ENCODE measurements at places on chromosomes 6 and 20.

GRCh38 chr6:711925-712324 lies 19.0 kb upstream of the EXOC2 start:
- DNase-seq = no peak

- no peak for DNase-seq
Measured at GRCh38 chr6:144063246-144063743, 32.1 kb downstream of the SF3B5 start.

GRCh38 chr6:75250552-75250951 lies 7.0 kb upstream of the COX7A2 start:
- no peak for DNase-seq

- no peak for DNase-seq
Measured at GRCh38 chr6:133309579-133309978, 68.4 kb downstream of the EYA4 start.

DNA sequence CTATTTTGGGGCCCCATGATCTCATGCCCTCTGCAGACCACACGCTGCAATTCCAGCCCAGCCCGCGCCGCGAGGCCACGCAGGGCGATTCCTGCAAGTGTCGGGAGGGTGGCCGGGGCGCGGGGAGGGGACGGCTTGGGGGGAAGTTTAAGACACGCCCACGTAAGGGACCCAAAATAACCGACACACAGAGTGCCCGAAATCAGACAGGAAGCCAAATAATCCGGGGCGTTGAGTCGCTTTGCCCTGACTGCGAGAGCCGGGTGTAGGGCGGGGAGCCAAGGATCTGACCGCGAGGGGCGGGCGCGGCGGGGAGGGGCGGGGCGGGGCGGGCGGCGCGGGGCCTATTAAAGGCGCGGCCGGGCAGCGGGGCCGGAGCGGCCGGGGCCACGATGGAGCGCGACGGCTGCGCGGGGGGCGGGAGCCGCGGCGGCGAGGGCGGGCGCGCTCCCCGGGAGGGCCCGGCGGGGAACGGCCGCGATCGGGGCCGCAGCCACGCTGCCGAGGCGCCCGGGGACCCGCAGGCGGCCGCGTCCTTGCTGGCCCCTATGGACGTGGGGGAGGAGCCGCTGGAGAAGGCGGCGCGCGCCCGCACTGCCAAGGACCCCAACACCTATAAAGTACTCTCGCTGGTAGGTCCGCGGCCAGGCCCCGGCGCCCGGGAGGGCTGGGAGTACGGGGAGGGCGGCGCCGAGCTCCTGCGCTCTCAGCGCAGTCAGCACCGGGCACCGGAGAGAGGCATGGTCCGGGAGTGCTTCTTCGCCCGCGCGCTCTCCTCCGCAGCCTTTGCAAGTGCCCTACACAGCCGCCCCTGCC lies at the start of gene ENPP1:
Gene ENPP1 (plus strand): TSS at position 377 of the 816 bp plus-strand sequence. CDS start 16 bp downstream, at position 393.
- DNase-seq = no peak

All from activated CD8-positive, alpha-beta memory T cell treated with anti-CD3 and anti-CD28 coated beads for 1 hour (primary cell).